Osteoblast (primary cell): ENCODE measurements at places on chromosomes 4 and X.
A peak's percentile ranks its signal among the peaks of the same experiment; 100 is the strongest.

- DNase-seq: no peak
Measured at GRCh38 chr4:185742766-185743165, 69.2 kb downstream of the SORBS2 start.

GRCh38 chrX:57070185-57070984 is 51.0 kb downstream of the SPIN2B start:
- DNase-seq: no peak

GRCh38 chr4:138242834-138243156 is 646 bp upstream of the SLC7A11 start:
- peak; percentile 44 for DNase-seq

DNA sequence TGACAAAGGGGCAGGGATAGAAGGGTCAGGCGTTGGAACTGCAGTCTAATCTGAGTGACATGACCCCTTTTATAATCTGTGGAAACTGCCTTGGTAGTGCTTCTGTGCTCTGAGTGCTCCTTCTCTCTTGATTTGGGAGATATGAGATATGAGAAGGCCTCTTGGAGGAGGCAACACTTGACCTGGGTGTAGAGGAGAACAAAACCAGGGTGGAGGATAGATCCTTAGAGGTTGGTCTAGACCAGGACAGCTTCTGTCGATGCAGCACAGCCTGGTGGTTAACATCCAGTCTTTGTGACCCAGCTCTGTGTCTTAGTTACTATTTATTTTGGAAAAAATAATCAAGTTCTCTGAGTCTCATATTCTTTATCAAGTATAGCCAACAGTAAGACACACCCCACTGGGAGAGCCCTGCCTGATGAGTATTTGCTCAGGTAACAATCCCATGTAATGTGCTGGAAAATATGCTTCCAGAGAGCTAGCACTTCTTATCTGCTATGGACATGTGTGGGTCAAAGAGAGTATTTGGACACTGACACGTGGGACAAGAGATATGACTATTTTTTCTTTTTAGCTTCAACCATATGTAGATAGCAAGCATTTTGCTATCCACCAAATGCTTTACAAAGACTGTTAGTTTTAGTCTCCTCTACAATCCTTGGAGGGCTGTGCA is 9.1 kb downstream of the USP51 start:
- no peak for DNase-seq

- DNase-seq: peak; percentile 22
Measured at GRCh38 chr4:151979819-151980218, 219.0 kb upstream of the GATB start.

DNA sequence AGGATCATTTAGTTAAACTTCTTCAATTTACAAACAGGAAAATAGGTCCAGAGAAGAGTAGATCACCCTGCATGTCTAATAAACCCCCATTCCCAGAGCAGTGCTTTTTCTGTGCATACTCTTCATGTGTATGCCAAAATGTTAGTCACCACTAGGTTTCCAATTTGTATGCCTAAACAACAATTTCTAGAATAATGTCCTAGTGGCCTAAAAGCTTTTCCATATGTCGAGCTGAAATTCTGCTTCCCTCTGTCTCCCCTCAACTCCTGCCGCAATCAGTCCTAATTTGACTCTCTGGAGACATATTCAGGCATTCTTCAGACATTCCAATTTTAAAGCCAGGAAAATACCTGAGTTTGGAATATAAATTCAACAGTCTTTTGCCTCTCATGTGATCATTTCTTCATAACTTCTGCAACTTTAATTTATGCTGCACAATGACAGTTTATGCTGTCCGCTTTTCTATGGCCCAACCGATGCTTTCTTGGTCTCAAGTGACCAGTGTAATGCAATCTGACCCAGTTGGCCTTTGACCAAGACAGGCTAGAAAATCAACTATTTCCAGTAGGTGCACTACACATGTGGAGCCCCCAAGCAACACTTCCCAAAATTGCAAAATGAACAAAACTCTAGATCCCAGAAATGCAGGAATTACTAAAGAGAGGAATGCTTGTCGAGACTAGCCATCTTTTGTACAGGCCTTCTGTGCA is 122.9 kb upstream of the FMR1 start:
- DNase-seq: no peak

DNA sequence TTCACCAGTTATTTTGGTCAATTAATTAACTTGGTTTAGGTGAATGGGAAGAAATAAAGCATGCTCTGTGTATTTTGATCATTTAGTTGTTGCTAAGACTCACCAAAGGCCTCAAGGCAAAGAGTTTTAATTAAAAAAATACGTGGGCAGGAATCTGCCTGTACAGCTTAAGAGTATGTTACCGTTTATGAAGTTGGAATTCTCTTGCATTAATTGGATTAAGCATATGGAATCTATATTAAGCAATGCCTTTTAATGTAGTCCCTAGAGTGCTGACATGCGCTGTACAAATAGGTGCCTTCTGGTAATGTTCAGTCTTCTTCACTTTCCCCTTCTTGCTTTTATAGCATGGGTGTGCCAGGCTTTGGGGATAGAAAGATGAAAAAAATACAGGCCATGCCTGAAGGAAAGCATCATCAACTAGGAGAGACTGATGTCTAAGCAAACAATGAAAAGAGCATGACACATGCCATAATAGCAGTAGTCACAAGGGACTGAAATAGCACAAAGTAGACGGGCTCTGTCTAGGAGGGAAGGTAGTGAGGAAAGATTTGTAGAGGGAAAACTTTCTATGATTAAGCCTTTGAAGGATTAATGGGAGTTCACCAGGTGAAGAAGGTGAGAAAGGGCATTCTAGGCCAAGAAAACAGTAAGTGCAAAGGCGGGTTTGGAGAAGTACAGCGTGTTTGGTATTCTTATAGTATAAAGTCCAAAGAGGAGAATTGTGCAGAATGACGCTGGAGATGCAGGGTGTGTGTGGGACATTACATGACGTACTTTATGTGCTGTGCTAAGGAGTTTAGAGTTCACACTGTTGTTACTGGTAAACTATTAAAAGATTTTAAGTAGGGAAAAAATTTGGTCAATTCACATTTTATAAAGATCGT is 226.1 kb upstream of the ANXA3 start:
- no peak for DNase-seq

DNA sequence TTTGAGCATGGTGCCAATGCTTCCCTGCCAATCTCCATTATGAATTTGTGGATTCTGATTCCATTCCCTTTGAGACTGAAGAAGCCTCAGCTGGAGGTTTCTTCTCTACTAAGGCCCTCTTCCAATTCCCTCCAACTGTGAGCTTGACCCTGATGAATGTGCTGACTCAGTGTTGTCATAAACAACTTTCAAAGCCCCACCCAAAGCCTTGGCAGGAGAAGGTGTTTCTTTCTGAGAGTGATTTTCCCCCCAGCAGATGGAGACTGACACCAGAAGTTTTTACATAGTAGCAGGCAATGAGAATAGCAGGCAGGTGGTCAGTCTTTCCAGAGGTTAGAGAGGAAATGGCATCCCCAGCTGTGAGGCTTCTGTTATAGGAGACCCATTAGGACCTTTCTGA is 53.1 kb downstream of the OCRL start:
- no peak for DNase-seq

DNA sequence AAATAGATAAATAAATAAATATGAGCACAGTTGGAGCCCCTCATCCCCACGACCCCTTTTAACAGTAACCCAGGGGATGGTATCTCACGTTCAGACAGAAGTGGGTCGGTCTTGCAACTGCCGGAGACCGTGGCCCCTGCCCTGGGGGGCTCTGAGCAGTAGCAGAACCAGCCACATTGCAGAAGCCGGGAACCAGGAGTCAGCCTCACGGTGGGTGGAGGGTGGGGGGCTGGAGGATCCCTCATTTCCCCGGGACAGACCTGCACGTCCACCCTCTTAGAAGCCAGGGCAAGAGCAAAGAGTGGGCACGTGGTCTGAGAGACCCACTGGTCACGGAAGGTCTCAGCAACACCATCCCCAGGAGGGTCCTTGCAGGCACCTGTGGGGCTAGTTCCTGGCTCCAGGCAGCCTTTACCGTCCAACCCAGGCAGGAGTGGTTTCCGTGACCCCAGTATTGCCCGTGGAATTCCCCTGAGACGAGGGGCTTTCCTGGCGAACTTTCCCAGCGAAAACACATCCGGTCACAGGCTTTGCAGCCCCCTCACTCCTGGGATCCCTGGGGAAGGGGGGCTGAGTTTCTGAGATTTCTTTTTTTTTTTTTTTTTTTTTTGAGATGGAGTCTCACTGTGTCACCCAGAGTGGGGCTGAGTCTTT is 8.8 kb upstream of the IL3RA start:
- no peak for DNase-seq

DNA sequence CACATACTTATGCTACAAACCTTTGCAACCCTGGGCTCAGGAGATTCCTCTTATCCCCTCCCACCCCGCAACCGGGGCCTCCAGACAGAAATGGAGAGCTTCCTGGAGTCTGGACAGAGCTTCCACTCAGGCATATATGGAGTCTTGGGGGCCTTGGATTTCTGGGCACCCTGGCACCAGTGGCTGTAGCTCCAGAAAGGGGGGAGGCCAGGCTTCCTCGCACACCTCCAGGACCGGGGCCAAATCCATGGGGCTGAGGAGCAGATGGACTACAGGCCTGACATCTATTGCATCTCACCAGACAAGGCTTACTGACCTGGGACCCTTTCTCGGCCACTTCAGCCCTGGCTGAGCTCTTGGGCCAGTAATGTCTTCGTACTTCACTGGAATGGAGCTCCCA is 143.3 kb downstream of the DKK2 start:
- no peak for DNase-seq
